Aorta (tissue), 5 donors: ENCODE measurements at places on chromosomes 3 and 15.

- DNase-seq: peak; percentile 91
Observed at GRCh38 chr15:69595009-69595791, 142.6 kb downstream of the RPLP1 start.

DNA sequence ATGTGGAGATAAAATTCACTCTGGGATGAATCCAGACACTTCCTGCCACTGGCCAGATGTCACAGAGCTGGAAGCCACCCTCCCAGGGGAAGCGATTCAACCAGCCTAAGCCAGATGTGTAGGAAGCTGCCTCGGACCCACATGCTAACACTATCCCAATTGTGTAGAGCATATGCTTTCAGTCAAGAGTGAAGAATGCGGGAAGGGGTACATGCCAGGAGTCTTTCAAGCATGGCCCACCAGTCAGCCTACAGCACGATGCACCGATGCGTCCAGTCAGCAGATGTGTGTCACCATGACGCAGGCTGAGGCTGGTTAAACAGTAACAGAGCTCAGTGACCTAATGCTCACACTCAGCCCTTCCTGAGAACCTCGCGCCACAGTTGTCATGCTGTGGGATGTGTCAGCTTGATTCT, 38.8 kb upstream of the BNC1 start:
- DNase-seq: no peak

- no peak for DNase-seq
Observed at GRCh38 chr3:12479919-12480427, 4.3 kb upstream of the TSEN2 start.

DNA sequence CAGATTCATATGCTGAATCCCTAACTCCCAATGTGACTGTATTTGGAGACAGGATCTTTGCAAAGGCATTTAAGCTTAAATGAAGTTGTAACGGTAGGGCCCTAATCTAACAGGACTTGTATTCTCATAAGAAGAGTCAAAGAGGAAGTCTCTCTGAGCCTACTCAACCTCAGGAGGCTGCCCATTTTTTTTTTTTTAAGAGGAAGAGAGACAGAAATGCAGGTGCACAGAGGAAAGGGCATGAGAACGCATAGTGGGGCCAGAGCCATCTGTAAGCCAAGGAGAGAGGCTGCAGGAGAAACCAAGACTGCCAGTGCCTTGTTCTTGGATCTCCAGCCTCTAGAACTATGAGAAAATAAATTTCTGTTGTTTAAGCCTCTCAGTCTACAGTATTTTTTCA, 28.4 kb downstream of the ZNF860 start:
- no peak for DNase-seq

DNA sequence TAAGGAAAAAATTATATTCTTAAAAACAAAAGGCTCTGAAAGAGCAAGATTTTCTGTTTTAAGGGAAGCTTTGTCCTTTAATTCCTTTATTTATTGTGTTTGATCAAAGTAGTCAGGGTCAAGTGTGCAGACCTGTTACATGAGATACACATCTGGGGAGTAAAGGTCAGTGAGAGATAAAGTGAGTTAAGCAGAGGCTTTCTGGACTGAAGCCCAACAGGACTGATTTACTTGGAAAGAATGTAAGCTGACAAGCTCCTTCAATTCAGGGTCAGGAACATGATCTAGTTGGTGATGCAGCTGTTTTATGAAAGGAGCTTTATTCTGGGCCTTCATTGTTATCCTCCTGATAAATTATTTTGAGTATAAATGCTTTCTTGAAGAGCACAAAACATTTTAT, 20.7 kb upstream of the OTOL1 start:
- no peak for DNase-seq

GRCh38 chr3:115996420-115997108, 373.3 kb downstream of the GAP43 start:
- DNase-seq: no peak

- DNase-seq: no peak
Observed at GRCh38 chr15:77181305-77182074, 110.6 kb upstream of the TSPAN3 start.

GRCh38 chr15:59814409-59814808, 125.3 kb upstream of the BNIP2 start:
- no peak for DNase-seq

- DNase-seq: no peak
Observed at GRCh38 chr3:28240441-28240840, 978 bp upstream of the CMC1 start.

GRCh38 chr3:50502225-50502583, 1.2 kb downstream of the CACNA2D2 start:
- DNase-seq: no peak

- DNase-seq: no peak
Observed at GRCh38 chr3:121786485-121786884, 36.9 kb upstream of the GOLGB1 start.

GRCh38 chr3:113545594-113545993, 13.2 kb downstream of the SIDT1 start:
- no peak for DNase-seq

DNA sequence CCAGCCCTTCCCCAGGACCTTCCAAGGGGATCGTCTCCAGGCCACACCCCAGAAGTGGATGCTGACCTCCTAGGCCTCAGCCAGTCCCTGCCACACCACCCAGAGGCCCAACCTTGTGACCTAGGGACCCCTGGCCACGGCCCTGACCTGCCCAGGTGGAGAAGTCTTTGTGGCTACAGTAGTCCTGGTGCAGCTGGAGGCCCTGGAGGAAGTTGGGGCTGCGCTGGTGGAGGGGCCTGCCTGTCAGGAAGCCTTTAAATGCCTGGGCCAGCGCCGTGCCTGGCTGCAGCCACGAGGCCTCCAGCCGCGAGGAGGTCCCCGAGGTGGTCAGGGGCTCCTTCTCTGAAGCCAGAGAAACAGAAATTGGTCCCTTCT, 23.4 kb downstream of the PLA2G4D start:
- no peak for DNase-seq

- DNase-seq: peak; percentile 28
Observed at GRCh38 chr3:128554100-128554464, 61.1 kb upstream of the GATA2 start.

- peak; percentile 35 for DNase-seq
Observed at GRCh38 chr15:67119238-67119846, 53.9 kb downstream of the SMAD3 start.

- DNase-seq: no peak
Observed at GRCh38 chr15:20643829-20644425, 102.3 kb upstream of the GOLGA6L6 start.
